ENCODE measurements at places on chromosomes 3 and 15.

- no peak for DNase-seq
Measured at GRCh38 chr3:184240384-184241140, 8.2 kb downstream of the ALG3 start.

DNA sequence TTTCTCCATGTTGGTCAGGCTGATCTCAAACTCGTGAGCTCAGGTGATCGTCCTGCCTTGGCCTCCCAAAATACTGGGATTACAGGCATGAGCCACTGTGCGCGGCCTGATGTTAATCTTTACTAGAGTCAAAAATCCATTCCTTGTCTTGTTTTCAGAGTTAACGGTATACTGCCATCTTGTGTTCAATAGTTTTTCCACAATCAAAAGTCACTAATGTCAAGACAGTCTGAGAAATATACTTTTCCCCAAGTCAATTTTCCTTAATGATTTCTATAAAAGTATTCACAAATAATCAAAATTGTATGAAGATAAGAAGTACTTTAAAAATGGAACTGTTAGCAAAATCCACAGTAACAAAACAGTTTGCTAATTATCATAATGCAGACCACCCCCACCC lies 8.5 kb downstream of the CRBN start:
- no peak for DNase-seq

DNA sequence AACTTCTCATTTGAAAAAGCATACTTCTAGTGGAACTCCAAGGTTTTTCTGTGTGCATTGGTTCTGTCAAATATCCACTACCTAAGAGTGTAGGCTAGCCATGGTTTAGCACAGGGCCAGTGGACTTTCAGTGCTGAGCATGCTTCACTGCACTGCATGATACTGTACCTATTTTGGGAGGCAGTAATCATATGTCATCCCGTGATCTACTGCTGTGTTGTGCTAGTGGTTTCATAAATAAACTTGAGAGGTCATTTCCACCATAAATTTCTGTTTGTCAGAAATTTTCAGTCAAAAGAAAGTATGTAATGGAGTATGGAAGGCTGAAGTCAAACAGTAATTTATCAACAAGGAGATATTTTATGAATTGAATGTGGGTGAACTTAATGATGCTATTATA lies 203.6 kb downstream of the ROBO1 start:
- DNase-seq = no peak

GRCh38 chr15:34011481-34011880 lies 27.5 kb downstream of the AVEN start:
- no peak for DNase-seq

- DNase-seq = no peak
Measured at GRCh38 chr15:85681386-85681785, 113.3 kb downstream of the KLHL25 start.

Data from bone marrow (tissue), 2 donors.